Ovary (tissue), 10 donors: ENCODE measurements at places on chromosomes 3 and 15.

DNA sequence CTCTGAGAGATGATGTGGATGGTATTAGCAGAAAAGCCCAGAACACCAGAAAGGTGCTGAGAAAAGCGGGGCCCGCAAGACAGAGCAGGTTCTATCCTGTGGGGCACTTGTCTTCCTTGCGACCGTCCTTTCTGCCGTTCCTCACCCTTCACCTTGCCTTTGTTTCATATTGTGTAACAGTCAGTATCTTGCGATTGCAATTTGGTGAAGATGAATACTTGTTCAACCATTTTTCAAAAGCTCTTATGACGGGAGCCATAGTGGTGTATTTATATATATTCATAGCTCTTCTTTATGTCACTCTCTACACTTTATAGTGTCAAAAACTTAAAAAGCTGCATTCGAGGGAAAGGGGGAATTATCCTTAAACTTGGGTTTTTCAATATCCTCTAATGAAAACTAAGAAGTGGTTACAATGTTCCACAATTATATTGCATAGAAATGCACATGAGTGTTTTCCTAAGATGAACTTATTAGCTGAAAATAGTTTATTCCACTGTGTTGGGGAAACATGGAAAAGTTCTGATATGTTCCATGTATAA lies 797 bp downstream of the MAP3K13 start:
- no peak for DNase-seq

- DNase-seq = no peak
Observed at GRCh38 chr15:92904722-92905571, 4.8 kb downstream of the CHD2 start.

DNA sequence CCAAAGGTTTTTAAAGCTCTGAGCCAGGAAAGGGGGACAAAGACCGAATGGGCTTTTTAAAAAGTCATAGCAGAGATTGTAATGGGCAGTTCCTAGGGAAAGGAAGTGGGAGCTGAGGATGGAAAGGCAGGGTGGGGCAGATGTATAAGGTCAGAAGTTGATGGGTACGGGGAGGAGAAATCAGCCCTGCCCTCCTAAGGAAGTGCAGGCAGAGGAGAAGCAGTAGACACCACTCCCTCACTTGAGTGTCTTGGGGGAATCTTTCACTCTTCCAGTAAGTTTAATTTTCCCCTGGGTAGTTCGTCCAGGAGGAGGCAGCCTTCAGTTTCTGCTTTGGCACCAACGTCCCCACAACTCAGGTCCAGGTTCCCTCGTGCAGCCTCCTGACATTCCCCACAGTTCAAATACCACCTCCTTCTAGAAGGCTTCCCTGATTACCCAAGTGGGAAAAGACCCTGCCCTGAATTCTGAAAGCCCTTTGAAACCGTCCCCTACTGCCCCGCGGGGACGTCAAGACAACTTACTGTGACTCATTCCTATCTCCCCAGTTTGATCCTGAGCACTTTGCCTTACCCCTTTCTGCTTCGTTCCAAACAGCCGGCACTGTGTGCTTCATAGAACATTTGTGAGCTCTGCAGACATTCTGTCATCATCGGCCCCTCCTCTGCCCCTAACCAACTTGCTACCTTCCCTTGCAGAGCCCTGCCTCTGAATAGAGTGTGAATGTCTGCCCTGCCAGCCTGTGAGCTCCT lies 14.3 kb upstream of the SRP14 start:
- no peak for DNase-seq

DNA sequence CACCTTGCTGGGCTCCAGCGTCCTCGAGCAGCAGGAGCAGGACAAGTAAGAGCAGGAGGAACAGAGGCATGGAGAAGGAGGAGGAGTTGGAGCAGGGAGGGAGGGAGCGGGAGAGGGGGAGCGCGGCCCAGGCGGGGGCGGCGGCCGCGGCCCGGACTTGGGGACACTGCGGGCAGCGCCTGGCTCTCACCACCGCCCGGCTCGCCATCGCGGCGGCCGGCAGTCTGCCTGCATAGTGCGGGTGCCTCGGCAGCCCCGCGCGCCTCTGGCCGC lies 440 bp downstream of the DCBLD2 start:
- DNase-seq = peak; percentile 72

- DNase-seq = no peak
Observed at GRCh38 chr15:70185251-70185711, 87.6 kb upstream of the TLE3 start.

DNA sequence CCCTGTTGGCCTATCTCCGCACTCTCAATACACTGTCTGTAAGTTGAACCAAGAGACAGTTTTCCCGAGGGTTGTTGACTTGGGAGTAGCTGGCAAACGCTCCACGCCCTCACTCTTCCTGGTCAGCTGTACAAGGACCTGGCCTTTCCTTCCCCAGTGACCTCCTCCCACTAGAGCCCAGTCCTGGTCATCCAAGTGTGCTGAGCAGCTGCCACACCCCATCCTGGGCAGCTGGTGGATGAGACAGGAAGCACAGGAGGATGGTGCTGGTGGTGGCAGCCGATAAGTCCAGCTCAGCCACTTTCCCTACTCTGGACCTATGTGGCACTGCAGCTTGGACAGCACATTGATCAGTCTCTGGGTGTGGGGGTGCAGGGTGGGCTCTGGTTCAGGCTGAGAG lies 19.8 kb downstream of the PFKFB4 start:
- no peak for DNase-seq

DNA sequence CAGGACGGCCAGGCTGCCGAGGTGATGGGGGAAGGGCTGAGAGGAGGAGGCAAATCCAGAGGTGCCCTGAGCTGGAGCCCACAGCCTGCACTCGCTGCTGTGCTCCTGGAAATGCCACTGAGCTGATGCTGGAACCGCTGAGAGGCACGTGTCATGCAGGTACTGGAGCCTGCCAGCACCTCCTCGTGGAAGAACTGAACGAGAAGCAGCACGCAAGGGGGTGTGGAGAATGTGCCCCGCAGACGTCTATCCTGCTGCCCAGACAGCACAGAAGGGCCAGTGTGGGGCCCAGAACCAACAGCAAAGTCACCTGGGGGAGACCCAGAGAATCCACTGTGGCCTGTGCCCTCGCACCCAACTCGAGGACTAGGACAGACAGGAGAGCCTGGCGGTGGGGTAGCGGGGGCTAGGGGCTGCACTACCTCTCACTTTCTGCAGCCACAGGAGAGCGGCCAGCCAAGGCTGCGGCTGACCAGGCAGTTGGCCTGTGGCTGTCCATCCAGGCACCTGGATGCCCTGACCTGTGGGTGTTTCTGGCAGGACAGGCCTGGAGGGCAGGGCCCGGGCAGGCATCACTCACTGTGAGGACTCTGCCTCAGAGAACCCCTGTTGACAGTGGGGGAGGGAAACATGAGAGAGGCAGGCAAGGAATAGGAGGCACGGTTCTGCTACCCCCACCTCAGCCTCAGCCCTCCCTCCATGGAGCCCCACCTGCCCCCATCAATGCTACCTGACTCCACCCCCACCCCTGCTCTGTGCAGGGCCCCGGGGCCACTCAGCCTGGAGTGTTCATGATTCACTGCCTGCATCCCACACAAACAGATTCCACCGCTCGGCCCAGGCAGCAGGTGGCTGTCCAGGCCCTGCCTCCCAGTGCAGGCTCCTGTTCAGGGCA lies 213.1 kb downstream of the TBC1D2B start:
- DNase-seq = no peak

DNA sequence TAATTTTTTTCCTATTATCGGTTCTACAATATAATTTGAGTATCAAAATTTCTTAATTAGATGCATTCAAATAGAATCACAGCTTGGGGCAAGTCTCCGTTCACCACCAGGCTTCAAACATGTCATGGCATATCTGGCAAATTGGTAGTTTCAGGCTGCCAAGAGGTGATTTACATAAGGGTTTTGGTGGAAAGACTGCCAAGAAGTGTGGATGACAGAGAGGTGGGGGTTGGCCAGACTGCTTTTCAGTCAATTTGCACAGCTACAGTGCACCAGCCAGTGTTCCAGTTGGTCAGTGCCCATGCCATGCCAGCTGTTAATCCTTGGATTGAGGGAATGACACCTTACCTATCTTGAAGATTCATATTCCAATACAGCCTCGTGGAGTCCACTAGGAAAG lies 8.4 kb upstream of the GSK3B start:
- DNase-seq = no peak

GRCh38 chr15:47717036-47717612 lies at the start of gene SEMA6D:
Gene SEMA6D (plus strand): TSS chr15:47717505. CDS start chr15:47759799, 42,294 bp downstream.
- peak; percentile 81 for DNase-seq

DNA sequence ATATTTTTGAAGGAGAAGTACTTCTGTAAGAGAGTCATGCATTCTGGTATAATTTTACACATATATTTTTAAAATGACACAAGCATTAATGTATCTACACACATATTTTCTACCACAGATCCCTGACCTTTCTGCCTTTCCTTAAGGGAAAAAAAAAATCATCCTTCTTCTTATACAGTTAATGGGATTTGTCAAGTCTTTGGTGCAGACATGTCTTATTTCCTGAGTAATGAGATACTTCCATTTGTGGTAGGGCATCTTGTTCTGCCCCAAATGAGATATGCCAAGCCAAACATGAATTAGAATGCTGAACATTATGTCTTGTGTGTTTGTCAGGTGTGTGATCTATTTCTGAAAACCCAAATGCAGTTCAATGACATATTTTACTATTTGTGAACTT lies 329.9 kb downstream of the RBMS3 start:
- no peak for DNase-seq
